ENCODE measurements at places on chromosomes 13 and 19. TPM values are rescaled to one million over a fixed set of nuclear protein-coding genes. Genes with fewer than 3 reads are reported as not detected.
A peak's percentile ranks its signal among the peaks of the same experiment; 100 is the strongest.

DNA sequence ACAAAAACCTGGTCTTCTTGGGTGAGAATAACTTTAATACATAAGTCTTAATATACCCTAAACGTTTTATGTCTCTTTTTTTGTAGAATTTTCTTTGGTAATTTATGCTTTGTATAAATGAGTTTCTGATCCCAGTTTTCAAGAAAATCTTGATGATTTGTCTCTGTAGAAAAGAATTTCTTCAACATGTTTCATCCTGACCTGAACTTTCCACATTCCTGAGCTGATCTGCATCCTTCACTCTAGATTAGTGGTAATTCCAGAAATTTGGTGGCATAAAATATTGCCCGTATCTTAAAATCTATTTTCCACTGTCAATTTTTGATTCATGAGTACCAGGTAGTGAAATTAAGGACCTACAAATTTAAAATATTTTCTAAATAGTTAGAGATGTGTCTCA is 16.3 kb downstream of the ZNF714 start:
- no peak overlapping the region for H3K4me3 ChIP-seq
- peaks cover 9% of the 10 kb centered on the region for H3K4me1 ChIP-seq
- DNase-seq = no peak
- H3K36me3 ChIP-seq = peaks cover 30% of the 10 kb centered on the region
- H3K27me3 ChIP-seq = no peaks in the 10 kb centered on the region

DNA sequence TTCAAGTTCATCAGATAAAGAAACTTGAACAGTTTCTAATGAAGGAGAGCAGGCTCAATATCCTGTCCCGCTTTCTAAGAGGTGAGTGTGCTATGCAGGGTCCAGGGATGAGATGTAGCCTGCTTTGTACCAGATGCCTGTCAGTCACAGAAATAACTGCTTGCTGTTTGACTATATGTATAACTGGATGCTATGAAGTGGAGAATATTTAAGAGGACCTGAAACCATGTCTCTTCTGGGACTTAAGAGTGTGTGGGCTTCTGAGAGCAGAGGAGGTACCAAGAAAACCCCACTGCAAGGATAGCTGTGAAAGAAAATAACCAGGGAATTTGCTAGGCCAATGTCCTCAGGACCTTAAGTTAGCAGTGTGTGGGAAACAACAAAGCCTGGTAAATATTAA is 246.3 kb upstream of the RFC3 start:
- no peak for DNase-seq
- H3K27ac ChIP-seq = no peak overlapping the region
- no peak overlapping the region for H3K4me3 ChIP-seq
- no peaks in the 10 kb centered on the region for H3K36me3 ChIP-seq
- H3K27me3 ChIP-seq = no peaks in the 10 kb centered on the region

DNA sequence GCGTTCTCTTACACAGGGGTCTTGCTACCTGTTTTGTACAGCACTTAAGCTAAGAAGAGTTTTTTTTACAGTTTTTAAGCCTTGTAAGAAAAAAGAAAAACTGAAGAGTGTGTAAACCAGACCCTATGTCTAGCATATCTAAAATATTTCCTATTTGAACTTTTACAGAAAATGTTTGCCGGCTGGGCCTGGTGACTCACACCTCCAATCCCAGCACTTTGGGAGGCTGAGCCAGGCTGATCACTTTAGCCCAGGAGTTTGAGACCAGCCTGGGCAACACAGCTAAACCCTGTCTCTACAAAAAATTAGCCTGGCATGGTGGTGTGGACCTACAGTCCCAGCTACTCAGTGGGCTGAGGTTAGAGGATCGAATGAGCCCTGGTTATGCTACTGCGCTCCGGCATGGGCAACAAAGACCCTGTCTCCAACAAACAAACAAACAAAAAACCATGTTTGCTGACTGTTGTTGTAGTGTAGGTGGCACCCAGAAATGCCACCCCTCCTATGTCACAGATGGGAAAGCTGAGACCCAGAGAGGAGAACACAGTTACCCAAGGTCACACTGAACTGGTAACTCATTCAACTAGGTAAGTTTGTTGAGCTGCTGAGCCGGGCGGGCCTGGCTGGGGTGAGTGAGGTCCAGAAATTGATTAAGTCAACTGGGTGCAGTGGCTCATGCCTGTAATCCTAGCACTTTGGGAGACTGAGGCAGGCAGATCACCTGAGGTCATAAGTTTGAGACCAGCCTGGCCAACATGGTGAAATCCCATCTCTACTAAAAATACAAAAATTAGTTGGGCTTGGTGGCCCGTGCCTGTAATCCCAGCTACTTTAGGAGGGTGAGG is 1.9 kb upstream of the VASP start:
- peak overlapping the region; percentile 82 for H3K27ac ChIP-seq
- peak overlapping the region; percentile 64 for H3K4me3 ChIP-seq
- H3K27me3 ChIP-seq = peaks cover 17% of the 10 kb centered on the region
- H3K36me3 ChIP-seq = no peaks in the 10 kb centered on the region

DNA sequence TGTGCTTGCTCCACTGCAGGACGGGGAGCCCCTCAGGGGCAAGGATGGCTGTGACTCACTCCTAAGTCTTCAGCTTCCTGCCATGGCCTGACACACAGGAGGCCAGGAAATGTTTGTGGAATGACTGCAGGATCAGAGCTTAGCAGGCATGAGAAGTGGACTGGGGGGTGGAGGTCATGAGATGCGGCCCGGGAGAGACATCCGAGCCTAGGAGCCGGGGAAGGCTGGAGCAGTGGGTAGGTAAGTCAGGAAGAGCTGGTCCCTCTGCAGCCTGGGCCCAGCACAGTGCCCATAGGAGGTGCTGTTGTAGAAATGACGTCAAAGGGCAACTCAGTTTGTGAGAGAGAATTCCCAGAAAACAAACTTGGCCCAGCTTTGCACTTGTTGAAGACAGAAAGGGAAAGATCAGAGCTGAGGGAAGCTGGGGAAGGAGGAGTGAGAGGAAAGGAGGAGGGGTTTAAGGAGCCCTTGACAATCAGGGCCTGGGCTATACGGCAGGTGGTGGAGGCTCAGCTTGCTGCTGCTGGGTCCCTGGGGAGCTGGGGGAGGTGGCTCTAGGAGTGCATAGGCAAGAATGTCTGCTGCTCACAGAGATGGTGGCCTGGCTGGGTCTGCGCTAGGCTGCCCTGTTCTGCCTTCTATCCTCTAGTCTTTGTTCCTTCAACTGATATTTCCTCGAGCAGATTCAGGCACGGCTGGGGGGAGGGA is 18.5 kb downstream of the POU2F2 start:
- DNase-seq = no peak
- H3K27me3 ChIP-seq = peaks cover 36% of the 10 kb centered on the region
- H3K36me3 ChIP-seq = no peaks in the 10 kb centered on the region
- H3K4me1 ChIP-seq = no peaks in the 10 kb centered on the region

DNA sequence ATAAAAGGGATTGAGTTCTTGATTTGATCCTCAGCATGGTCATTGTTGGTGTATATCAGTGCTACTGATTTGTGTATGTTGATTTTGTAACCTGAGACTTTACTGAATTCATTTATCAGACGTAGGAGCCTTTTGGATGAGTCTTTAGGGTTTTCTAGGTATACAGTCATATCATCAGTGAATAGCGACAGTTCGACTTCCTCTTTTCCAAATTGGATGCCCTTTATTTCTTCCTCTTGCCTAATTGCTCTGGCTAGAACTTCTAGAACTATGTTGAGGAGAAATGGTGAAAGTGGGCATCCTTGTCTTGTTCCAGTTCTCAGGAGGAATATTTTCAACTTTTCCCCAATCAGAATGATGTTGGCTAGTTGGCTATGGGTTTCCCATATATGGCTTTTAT is 27.0 kb downstream of the POMP start:
- no peak overlapping the region for H3K27ac ChIP-seq
- H3K4me3 ChIP-seq = no peak overlapping the region
- H3K27me3 ChIP-seq = peaks cover 3% of the 10 kb centered on the region
- peaks cover 4% of the 10 kb centered on the region for H3K4me1 ChIP-seq
- H3K36me3 ChIP-seq = no peaks in the 10 kb centered on the region

GRCh38 chr19:6861683-6862286 is 25.6 kb upstream of the ADGRE1 start:
- DNase-seq = no peak
- H3K36me3 ChIP-seq = no peaks in the 10 kb centered on the region
- H3K27me3 ChIP-seq = peaks cover 14% of the 10 kb centered on the region
- H3K4me1 ChIP-seq = peaks cover 4% of the 10 kb centered on the region

The TEX101 gene
- total RNA-seq = not detected

DNA sequence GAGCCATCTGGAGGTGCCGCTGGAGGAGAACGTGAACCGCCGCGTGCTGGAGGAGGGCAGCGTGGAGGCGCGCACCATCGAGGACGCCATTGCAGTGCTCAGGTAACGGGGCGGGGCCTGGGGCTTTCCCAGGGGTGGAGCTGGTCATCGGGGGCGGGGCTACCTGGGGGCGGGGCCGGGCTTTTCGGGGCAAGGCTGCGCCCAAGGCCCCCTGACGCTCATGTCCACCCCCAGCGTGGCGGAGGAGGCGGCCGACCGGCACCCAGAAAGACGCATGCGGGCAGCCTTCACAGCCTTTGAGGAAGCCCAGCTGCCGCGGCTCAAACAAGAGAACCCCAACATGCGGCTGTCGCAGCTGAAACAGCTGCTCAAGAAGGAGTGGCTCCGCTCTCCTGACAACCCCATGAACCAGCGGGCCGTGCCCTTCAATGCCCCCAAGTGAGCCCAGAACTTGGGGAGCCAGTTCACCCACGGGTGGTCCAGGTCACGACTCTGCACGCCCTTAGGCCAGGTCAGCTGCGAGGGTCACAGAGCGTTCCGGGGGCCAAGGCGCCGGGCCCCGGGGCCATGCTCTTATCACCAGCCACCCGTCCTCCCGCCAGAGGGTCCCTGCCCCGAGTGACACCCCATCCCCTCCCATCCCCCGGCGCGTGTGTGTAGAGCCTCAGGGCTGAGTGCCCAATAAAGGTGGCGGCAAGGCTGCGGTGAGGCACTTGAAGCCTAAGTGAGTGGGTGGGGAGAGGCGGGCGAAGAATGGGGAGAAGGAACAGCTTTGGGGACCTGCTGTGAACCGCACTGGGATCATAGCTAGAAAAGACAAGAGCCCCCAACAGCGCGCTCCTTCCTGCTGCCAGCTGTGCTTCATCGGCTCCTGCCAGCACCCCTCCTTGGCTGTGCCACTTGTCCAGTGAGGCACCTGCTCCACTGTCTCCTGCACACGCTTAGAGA is 10.7 kb downstream of the CCDC124 start:
- no peak overlapping the region for H3K27ac ChIP-seq
- no peaks in the 10 kb centered on the region for H3K4me1 ChIP-seq
- H3K36me3 ChIP-seq = no peaks in the 10 kb centered on the region
- no peaks in the 10 kb centered on the region for H3K27me3 ChIP-seq
- no peak overlapping the region for H3K4me3 ChIP-seq
- no peak for DNase-seq

DNA sequence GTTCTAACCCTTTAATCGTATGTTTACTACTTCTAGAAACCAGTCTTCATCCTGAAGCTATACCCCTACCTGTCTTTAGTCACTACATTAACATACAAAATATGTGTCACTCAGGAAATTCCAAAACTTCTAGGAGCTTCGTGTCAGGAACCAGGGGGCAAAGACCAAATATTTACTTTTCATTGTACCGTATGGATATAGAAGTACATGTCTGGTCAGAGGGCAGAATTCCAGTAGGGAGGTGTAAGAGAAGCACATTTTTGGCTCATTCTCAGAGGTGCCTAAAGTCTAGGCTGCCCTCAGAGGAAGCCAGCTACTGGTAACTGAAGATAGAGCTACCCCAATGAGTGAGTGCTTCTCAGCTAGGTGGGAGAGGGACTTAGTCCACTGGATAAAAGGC is 320.7 kb downstream of the DIAPH3 start:
- H3K36me3 ChIP-seq = no peaks in the 10 kb centered on the region
- H3K27me3 ChIP-seq = no peaks in the 10 kb centered on the region
- DNase-seq = no peak
- no peak overlapping the region for H3K4me3 ChIP-seq

The CGB8 gene
- total RNA-seq = not detected

DNA sequence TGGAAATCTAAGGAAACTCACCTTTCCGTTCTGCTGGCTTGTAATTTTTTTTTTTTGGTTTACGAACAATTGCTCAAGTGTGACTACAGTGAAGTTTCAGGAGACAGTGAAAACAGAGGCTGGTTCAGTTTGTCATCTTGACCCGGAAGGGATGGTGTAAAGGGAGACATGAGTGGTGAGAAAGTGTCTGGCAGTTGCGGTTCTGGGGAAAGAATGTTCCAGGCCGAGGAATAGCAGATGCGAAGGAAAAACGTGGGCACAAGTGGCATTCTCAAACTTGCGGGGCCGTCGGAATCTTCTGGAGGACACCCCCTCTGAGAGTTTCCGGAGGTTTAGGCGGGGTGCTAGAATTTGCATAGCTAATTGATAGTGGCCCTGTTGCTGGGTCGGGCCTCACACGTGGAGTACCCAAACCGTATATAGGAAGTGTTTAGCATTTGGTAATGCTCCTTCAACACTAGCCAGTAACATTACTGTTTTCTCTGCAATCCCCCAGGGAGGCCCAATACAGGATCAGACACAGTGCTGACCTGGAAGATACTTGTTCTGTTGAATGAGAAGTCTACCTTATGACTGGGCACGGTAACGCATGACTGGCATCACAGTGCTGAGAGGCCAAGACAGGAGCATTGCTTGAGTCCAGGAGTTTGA is 2.8 kb upstream of the TNFSF9 start:
- H3K27me3 ChIP-seq = peaks cover 44% of the 10 kb centered on the region
- H3K27ac ChIP-seq = no peak overlapping the region
- DNase-seq = no peak
- peaks cover 6% of the 10 kb centered on the region for H3K4me1 ChIP-seq
- no peaks in the 10 kb centered on the region for H3K36me3 ChIP-seq

GRCh38 chr13:27203854-27204253 is 32.2 kb upstream of the USP12 start:
- H3K4me1 ChIP-seq = peaks cover 18% of the 10 kb centered on the region
- no peak overlapping the region for H3K4me3 ChIP-seq
- no peak for DNase-seq
- no peaks in the 10 kb centered on the region for H3K27me3 ChIP-seq
- peaks cover 2% of the 10 kb centered on the region for H3K36me3 ChIP-seq

The EDDM13 gene
- not detected for total RNA-seq

DNA sequence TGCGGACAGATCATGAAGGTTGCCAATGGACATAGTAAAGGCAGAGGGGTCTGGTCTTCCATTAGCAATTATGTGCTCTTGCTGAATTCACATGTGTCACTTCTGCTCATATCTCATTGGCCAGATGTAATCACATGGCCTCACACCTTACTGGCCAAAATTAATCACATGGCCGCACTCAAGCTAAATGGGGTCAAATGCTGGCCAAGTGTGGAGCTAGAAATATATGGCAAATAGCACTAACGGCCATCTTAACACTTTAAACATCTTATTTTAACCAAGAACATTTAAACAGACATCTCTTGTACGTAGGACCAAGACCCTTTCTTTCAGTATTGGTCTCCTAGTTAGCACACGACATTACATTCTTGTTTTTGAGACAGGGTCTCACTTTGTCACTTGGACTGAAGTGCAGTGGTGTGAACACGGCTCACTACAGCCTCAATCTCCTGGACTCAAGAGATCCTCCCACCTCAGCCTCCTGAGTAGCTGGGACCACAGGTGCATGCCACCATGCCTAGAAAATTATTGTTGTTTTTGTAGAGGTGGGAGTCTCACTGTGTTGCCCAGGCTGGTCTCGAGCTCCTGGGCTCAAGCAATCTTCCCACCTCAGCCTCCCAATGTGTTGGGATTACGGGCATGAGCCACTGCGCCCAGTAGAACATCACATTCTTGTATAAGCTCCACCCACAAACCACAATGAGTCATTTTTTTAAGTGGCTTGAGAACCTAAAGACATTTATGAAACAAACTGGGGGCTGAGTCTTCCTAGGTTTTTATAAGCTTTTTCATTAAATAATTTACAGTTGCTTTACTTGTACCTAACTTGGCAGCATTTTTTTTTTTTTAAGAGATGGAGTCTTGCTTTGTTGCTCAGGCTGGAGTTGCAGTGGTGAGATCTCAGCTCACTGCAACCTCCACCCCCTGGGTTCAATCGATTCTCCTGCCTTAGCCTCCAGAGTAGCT is 2.9 kb upstream of the PTOV1 start:
- no peak for DNase-seq
- no peaks in the 10 kb centered on the region for H3K27me3 ChIP-seq
- H3K36me3 ChIP-seq = peaks cover 19% of the 10 kb centered on the region
- no peak overlapping the region for H3K4me3 ChIP-seq
